ENCODE measurements at places on chromosomes 3 and 15.
A peak's percentile ranks its signal among the peaks of the same experiment; 100 is the strongest.

DNA sequence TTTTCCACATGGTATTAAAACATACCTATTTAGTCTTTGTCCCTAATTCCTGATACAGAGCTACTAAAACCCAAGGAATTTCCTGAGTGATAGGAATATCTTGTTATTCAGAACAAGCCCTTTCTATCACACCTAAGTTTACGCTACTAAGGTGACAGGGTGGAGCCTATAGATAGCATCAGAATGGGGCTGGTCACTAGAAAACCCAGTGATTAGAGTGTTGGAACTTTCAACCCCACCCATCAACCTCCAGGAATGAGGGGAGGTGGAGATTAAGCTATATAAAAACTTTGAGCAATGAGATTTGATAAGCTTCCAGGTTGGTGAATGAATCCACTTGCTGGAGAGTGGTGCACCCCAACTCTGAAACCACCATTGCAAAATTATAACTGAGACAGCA, 62.1 kb upstream of the RNU6-1 start:
- DNase-seq = no peak

- DNase-seq = no peak
Measured at GRCh38 chr3:55454611-55455010, 32.5 kb downstream of the WNT5A start.

GRCh38 chr15:43889042-43889441, 62.2 kb downstream of the WDR76 start:
- no peak for DNase-seq

DNA sequence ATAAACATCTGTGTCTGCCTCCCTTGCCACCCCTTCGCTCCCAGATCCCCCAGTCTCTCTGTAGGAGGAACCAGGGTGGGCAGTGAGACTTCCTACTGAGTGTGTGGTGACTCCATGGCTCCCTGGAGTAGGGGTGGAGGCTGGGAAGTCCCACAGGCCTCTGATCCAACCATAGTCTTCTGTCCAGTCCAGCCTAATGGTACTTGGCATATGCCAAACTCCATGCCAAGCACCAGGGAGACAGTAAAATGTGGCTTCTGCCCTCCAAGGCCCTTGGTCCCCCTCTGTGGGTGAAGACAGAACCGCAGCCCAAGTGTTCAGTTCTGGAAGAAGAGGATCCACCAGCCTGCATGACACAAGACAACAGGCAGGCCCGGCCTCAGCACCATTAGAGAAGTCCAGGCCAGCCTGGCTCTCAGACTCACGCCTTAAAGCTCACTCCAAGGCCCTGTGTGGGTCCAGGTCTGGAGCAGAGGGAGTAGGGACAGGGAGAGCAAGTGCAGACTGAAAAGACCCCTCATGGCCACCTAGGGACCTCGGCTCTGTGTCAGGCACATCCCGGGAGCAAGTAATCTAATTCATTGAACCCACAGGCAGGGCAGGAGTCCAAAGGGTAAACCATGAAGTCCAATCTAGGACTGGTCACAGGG, 112.7 kb downstream of the ETFA start:
- DNase-seq = no peak

GRCh38 chr3:48558493-48559134, 2.0 kb upstream of the PFKFB4 start:
- no peak for DNase-seq

GRCh38 chr15:90049666-90050604, 48.8 kb downstream of the ZNF710 start:
- no peak for DNase-seq

DNA sequence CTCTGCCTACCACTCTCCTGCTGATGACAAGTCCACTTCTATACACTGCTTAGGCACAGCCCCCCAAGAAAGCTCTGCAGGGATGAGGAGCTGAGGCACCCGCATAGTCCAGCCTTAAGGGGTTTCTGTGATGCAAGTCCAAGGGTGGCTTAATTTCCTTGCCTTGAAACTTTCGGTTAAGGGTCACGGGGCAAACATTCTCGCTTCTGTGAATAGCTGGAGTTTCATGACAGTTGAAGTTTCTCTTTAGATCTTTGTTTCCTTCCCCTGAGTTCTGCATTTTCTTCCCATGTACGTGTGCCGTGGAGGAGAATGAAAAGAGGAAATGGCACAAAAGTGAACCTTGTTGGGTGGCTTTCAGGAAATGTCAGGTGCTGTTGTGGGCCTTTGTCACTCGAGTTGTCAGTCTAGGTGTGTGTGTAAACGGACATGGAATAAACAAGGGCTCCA, 7.0 kb downstream of the GPR160 start:
- no peak for DNase-seq

DNA sequence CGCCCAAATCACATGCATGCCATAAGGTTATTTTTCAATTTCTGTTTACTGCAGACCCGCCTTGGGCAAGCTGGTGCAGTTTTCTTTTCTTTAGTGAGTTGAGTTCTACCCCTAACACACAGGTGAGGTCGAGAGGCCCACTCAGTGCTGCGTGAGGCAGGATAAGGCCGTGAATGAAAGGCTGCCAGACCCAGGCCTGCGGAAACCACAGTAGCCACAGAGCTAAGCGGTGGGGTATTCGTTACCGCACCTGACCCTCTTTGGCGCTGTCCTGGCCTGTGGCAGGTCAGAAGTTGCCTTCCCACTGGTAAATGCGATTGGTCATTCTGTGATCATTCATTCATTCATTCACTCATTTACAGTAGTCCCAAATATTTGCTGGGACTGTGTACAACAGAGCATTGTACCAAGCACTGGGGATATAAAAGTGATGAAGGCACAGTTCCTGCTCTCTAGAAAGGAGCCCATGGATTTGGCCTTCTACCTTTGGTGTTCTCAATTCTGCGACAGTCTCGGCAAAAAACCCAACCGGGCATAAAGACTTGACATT, 144.8 kb downstream of the XXYLT1 start:
- DNase-seq = no peak

DNA sequence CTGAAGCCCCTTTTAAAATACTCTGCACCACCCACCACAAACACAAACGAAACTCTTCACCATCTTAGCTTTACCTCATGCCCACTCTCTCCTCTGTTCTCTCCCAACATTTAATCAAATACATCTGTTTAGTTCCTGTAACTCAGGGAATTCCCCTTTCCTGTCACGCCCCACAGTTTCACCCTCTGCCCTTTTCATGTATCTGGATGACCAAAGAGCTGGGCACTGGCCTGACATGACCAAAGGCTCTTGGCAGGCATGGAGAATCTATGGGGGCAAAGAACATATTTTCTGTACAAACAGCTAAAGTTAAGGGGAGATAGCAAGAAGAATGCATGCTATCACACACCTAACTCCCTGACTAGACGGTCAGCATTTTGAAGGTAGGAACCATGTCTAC, 270.0 kb downstream of the TBL1XR1 start:
- DNase-seq = no peak

DNA sequence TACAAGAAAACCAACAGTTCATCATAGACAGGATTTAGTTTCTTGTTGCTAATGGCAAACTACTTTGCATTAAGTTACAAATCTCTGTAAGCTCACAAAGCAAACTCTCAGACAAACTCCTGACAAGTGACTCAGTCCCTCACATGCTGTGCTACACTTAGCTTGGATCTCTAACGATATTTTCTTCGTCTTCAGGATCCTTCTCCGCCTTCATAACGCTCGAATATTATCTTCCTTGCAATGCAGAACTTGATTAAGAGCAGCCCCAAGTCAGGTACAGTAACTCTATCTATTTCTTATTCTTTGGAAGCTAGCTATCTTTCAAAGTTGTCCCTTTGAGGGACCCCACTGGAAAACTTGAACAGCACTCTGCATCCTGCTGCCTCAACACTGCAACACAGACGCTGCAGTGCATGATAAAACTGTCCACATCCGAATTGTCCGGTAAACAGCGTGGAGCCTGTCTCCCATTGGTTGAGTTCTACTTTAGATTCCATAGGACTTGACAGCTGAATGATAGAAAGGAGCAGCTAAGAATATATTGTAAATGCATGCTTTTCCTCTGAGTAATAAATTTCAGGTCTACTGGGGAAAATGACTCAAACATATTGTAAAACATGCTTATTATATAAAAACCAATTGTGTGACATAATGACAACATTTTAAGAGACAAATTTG, 61.3 kb downstream of the UACA start:
- peak; percentile 81 for DNase-seq

GRCh38 chr3:43346978-43347749, 60.8 kb downstream of the SNRK start:
- peak; percentile 38 for DNase-seq

- DNase-seq = peak; percentile 83
Measured at GRCh38 chr3:159169828-159170227, 368.0 kb downstream of the MFSD1 start.

- no peak for DNase-seq
Measured at GRCh38 chr15:46677491-46677890, 1039.8 kb upstream of the SEMA6D start.

- no peak for DNase-seq
Measured at GRCh38 chr3:124431331-124431994, 298.8 kb upstream of the UMPS start.

GRCh38 chr15:78791357-78791756, 19.9 kb downstream of the ADAMTS7 start:
- no peak for DNase-seq

GRCh38 chr15:67253101-67253500, 1.4 kb downstream of the AAGAB start:
- no peak for DNase-seq

- peak; percentile 94 for DNase-seq
Measured at GRCh38 chr3:110568246-110568645, 503.4 kb upstream of the NECTIN3 start.

DNA sequence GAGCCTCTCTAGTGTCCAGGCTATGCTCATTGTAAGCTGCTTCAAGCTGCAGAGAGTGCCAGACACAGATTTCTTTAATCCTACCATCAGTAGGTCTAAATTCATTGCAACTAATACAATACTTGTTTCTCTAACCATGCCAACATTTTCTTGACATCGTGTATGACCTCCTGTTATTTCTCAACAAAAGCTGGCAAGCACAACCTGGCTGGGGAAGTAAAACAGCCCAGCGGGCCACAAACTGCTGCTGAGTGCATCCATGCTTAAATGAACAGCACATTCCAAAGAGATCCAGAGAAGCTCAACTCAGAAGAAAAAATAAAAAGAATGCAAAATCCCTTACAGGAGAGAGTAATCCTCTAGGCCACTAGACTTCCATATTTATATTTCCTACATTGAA, 36.5 kb downstream of the GMNC start:
- DNase-seq = peak; percentile 40

DNA sequence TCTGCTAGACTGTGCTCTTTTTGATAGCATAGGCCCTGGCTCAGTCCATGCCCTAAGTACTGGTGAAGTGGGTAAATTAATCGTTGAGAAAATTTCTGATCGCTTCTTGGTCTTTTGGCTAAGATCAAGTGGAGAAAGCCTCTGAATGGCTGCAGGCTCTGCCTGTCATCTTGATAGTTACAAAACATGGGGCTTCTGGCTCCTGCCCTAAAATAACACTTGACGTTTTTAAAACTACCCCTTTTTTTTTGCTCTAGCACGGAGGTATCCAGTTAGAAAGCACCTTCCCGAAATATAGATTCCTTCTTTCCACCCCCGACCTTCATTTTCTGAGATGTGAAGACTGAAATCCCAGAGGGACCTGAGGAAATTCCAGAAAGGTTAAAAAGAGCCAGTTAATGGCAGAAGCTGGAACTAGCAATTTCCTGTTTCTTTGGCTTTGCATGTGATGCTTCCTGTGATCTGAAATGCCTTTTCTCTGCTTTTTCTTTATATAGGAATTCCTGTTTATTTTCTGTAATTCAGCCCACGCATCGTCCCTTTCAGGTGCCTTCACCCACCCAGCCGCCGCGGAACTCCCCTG, 799 bp upstream of the C2CD4B start:
- DNase-seq = no peak

- peak; percentile 26 for DNase-seq
Measured at GRCh38 chr3:38353151-38353550, 6.6 kb downstream of the XYLB start.

DNA sequence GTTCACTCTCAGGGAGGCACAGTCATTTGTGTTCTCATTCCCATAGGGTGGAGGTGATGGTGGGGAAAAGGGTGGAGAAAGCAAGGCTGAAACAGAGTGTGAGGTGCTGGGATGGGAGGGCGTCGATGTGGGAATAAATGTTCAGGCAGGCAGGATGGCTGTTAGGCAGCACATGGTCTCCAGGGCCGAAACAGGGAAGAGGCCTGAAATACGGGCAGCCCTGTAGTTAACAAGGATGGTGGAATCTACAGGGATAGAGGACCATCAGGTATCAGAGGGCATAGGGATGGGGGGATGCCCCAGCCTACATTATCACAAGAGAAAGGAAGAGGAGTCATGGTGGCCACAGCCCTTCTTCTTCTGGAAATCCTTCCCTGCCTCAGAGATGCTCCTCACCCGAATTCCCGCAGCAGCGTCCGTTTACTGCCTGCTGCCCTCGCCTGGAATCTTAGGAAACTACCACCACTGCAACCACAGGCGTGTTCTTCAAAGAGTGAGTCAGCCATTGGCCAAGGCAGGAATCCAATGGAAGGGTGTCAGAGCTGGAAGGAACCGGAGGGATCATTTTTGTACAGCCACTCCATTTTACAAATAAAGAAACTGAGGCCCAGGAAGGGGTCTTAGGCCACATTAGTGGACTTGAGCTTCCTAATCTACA, 49.7 kb upstream of the POMGNT2 start:
- peak; percentile 81 for DNase-seq

GRCh38 chr3:141312354-141313092, 55.8 kb upstream of the ZBTB38 start:
- no peak for DNase-seq

- peak; percentile 22 for DNase-seq
Measured at GRCh38 chr3:13278783-13279531, 141.2 kb downstream of the NUP210 start.

DNA sequence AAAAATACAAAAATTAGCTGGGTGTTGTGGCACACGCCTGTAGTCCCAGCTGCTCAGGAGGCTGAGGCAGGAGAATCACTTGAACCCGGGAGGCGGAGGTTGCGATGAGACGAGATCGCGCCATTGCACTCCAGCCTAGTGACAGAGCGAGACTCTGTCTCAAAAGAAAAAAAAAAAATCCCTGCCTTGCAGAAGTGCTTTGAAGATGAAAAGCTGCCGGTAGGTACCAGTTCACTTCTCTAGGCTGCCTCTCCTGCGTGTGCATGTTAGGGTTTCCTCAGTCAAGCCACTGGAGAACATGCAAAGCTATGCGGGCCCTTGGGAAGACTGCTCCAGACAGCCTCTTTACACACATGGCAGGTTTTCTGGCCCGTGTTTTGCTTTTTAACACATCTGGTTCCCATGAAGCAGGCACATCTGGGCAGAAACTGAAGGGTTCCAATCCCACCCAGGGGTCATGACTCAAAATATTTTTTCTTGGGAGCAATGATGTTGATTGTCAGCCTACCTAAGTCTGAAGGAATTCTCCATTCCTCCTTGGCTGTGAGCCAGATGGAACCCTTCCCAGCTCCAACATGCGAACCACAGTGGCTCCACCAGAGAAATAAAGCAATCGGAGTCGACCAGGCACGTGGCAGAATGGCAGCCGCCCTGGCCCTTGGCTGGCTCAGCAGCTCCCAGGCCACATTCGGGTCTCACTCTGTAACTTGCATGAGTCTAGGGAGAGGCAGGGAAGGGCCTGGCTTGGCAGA, 29.6 kb downstream of the MGLL start:
- peak; percentile 94 for DNase-seq
